ENCODE measurements at places on chromosomes 6 and 20.

GRCh38 chr20:61766921-61767610, 298.6 kb downstream of the TAF4 start:
- DNase-seq: no peak

GRCh38 chr20:25136643-25137559, 55.0 kb upstream of the VSX1 start:
- no peak for DNase-seq

DNA sequence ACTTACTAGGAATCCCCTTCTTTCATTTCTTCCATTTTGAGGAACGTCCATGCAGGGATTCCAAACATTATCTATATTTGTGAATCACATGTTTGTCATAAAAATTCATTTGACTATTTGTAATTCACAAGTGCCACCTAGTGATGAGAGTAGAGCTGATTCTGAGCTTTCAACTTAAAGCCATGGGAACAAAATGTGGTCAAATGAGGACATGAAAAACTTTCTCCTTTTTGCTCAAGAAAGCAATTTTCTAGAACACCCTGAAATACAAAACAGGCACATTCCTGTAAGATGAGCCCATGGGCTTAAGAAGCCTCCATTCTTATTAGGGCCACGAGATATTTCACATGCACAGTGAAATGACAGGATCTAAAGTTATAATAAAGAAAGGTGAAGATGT, 12.3 kb downstream of the MAP3K7 start:
- no peak for DNase-seq

DNA sequence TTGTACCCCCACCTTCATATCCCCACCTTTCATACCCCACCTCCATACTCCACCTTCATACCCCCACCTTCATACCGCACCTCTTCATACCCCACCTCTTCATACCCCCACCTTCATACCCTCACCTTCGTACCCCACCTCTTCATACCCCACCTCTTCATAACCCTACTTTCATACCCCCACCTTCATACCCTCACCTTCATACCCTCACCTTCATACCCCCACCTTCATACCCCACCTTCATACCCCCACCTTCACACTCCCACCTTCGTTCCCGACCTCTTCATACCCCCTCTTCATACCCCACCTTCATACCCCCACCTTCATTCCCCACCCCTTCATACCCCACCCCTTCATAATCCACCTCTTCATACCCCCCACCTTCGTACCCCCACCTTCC, 92.9 kb upstream of the NAA20 start:
- DNase-seq: no peak

GRCh38 chr20:48364055-48364454, 463.7 kb downstream of the PREX1 start:
- DNase-seq: no peak

GRCh38 chr6:170093658-170094596, 197.0 kb downstream of the DLL1 start:
- DNase-seq: peak; percentile 59

DNA sequence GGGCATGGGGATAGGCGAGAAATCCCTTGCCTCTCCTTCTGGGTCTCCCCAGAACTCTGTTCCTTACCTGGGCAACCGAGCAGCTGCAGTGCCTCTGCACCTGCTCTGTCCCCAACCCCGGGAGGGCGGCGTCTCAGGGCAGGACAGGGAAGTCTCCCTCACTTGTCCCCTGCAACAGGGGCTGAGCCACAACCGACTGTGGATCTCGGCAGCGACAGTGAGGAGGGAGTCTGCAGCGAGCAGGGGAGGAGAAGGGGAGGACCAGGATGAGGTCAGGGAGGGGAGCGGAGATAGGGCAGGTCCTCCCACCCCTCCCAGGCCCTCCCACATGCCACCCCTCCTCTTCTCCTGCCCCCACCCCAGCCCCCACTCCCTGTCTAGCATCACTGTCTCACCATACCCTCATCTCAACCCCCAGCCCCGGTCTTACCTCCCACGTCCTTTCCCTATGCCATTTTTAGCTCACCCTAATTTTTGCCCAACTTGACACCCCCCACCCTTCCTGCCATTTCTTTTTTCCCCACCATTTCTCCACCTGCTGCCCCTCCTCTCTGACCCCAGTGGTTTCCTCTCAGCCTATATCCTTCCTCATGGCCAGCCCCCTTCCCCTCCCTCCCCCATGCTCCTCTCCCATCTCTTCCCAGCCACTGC, at the start of gene TNXB:
TSS of gene TNXB (minus strand) at position 225 of the 651 bp plus-strand sequence. CDS start 11,140 bp downstream, outside the sequence.
- no peak for DNase-seq

- no peak for DNase-seq
These were observed 239.9 kb downstream of the TSHZ2 start for GRCh38 chr20:53212018-53212417.

GRCh38 chr6:15443119-15443830, 197.4 kb downstream of the JARID2 start:
- DNase-seq: no peak
